ENCODE measurements at places on chromosomes 4 and X.
A peak's percentile ranks its signal among the peaks of the same experiment; 100 is the strongest.

- DNase-seq: no peak
Observed at GRCh38 chr4:1400831-1401408, 5.3 kb downstream of the NKX1-1 start.

GRCh38 chr4:149553959-149554520, 261.6 kb downstream of the IQCM start:
- DNase-seq: no peak

DNA sequence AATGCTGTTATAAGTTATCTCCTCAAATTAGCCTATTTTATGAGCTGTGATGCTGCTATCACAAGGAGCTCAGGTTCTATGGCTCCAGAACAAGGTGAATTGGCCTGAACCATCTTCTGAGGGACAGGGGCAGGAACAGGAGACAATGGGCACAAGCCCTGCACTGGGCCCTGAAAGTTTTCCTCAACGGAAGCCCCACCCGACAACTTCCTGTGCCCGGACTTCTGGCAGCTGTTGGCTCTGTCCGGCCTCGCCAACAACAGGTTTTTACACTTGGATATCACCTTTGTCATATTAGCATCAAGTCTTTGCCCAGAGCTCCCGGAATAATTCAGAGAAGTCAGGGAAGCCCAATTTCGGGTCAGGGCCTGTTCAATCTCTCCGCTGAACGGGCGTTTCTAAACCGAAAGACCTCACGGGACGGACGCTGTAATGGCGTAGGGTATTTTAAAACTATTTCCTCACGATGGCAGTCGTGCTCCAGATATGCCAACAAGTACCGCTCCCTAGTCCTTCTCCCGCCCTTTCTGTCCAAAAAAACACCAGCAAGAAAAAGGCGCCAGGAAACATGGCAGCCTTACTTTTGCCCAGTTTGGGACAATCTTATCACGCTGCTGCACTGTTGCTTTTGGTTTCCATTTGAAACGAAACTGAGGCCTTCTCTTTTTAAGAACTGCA, 201.0 kb upstream of the STK26 start:
- no peak for DNase-seq

GRCh38 chrX:101417981-101418841, 10.2 kb downstream of the HNRNPH2 start:
- peak; percentile 49 for DNase-seq

DNA sequence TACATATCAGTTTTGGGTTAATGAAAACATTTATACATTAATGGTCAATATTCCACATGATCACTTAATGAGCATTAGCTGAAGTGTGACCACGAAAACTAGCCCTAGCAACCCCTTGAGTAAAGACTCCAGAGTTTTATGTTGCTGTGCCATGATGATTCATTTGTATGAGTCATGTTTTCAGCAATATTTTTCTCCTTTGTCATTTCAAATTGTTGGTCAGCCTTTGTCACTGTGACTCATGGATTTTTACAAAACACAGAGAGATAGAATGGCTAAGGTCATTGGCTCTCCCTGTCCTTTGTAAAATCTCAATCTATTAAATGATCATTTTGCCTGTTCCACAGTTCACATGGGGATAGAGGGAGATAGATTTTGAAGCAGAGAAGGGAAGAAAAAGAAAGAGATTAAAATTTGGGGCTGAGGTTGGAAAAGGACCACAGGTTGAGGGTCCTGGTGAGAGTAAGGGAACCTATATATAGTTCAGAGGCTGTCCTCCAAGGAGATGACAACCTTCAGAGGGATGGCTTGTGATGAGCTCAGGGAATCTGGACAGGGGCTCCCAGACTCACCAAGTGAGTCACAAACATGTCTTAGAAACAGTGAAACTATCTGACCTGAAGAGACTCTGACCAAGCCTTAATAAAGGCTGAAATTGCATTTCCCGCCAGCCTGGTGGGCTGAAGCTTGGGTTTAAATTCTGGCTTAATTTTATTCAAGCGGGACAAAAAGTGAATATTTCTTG, 25.6 kb downstream of the NR0B1 start:
- no peak for DNase-seq

DNA sequence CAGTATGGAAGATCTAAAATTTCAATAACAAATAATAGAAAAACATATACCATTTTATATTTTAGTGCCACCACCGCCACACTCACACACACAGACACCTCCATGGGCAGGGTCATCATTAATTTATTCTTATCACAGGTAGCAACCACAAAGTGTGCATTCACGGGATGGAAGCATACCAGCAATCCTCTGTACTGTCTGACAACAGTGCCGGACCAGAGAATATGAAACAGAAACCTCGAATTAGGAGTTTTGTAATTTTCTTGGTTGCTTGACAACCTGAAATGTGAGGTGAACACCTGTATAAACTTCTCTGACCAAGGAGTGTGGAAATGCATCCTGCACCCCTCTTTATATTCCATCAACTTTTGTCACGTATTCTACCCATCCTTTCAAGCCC, 213.9 kb upstream of the KCNIP4 start:
- DNase-seq: no peak

DNA sequence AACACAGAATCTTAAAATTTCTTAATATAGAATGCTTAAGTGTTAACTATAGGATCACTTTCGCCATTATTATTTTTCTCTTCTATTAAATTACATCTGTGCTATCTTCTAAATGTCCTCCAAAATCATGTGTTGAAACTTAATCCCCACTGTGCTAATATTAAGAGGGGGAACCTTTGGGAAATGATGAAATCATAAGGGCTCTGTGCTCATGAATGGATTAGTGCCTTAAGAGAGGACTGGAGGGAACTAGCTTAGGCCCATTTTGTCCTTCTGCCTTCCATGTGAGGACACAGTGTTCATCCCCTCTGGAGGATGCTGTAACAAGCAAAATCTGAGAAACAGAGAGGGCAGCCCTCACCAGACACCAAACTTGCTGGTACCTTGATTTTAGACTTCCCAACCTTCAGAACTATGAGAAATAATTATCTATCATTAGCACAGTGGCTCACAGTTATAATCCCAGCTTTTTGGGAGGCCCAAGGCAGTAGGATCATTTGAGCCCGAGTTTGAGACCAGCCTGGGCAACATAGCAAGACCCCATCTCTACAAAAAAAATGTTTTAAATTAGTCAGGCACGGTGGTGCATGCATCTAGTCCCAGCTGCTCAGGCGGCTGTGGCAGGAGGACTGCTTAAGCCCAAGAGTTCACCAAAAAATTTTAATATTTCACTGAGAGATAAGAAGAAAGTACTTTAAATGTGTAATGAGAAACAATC, 26.3 kb downstream of the KLHL8 start:
- no peak for DNase-seq

- no peak for DNase-seq
Observed at GRCh38 chr4:89166971-89167475, 55.7 kb downstream of the TIGD2 start.

GRCh38 chr4:52606726-52607125, 52.4 kb downstream of the USP46 start:
- DNase-seq: no peak

DNA sequence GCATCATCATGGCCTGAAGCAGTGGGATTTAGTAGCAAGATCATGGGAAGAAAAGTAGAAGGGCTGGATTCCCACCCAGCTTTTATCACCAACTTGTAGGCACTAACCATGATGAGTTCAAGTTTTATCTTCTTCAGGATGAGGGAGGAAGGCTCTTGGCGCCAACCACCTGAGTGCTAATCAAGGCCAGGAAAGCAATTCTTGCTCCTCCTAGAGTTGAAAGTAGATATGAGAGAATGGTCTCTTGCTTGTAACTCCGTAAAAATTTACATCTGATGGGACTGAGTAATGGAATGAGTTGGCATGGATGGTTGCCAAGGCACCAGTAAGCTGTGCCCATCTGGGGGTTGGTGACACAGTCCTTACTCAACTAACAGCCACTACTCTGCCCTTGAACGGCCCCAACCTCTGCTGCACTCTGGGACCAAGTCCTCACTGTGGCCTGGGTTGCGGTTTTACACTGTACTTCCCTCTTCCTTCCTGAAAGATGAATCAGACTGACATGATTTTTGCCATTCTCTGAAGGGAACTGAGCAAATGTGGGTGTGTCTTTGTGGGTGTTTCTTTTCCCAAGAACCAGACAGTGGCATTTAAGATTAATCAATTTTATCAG, 39.4 kb upstream of the NDP start:
- DNase-seq: peak; percentile 91

GRCh38 chrX:109264878-109265277, 217.0 kb downstream of the GUCY2F start:
- no peak for DNase-seq

- no peak for DNase-seq
Observed at GRCh38 chr4:158771776-158772175, 3.0 kb downstream of the FNIP2 start.

DNA sequence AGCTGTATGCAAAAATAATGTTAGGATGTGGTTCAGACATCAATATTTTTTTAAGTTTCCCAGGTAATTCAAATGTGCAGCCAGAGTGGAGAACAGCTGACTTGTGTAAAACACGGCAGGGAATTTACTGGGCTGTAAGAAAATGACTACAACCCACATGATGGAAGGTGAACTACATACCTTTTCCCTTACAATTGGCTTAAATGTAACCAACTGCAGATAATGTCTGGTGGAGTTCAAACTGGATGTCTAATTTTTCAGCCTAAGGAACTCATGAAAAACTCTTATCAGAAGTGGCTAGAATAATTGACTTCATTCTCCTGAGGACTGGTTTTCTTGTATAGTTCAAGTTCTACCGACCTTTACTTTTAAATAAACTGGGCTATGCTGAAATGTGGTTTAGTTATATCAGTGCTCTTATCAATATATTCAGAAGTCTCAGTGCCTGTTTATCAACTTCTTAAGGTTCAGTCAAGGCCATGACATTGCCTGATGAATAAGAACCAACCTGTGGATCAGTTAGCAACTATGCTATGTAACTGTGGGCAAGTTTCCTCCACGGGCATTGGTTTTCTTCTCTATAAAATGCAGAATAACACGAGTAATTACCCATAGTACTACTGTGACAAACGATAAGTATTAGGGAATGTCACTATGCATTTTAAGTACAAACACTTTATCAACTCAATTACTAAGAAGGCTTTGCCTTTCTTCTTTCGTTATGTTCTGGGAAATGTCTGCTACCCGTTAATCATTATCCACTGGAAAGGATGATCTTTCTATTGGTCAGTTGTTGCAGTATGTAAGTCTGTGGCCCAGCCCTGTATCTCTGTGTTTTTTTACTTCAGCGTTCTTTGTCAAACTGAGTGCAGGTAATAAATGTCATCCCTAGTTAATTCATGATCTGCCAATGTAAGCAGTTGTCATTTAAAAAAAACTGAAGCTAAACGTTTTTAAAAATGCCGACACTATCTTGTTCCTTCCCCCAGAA, 181.6 kb downstream of the PCDH7 start:
- no peak for DNase-seq

DNA sequence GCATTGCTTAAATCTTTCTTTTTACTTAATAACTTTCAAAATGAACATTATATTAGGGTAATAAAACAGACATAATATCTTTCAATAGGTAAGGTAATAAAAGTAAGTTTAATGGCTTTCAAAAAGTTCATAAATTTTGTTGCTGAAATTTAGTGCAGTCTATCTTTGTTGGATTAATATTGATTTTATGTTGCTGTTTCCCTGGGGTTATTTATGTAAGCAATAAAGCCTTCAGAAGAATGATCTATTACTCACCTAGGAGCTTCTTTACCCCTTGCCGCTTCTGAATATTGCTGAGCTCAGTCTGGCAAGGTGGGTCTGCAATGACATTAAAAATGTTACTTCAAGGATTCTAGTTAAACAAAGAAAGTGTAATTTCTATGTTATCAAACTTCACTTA, 492.6 kb downstream of the SPOCK3 start:
- DNase-seq: no peak

- no peak for DNase-seq
Observed at GRCh38 chrX:37922928-37923327, 75.6 kb upstream of the DYNLT3 start.

- peak; percentile 10 for DNase-seq
Observed at GRCh38 chrX:14529290-14529989, at the start of gene GLRA2. Gene GLRA2, plus strand, starts transcription at chrX:14529536. Its CDS starts 522 bp downstream, at chrX:14530058.

DNA sequence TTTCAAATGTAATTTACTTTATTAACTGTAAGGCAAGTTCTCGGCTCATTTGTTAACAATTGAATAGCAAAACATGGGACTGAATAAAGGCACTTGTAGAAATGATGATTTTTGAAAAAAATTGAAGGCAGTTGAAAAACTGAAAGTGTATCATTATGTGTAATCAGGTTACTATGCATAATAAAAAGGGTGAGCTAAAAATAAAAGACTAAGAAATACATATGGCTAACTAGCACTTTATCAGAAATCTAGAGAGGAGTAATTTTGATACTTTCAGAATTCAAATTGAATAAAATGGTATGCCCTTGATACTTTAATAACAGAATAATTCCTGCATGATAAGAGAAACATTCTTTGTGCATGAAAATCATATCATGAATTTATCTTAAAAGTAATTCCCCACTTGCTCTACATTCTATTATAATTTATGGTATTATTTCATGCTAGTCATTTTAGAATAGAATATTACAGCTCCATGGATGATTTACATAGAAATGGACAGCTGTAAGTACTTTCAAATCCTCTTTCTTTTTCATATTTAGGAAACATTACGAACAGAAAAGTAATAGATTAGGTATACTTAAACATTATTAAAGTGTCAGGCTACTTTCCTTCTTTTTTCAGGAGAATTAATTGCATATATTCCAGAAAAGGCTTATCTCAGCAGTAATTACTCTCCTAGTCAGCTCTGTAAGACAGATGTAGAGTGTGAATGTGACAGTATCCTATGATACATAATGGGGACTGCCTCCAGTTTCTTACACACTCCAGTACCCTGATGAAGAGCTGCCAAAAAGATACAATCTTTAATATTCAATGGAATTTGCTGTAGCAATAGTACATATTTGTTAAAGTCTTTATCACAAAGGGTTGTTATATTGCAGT, 697.3 kb downstream of the CCSER1 start:
- no peak for DNase-seq

DNA sequence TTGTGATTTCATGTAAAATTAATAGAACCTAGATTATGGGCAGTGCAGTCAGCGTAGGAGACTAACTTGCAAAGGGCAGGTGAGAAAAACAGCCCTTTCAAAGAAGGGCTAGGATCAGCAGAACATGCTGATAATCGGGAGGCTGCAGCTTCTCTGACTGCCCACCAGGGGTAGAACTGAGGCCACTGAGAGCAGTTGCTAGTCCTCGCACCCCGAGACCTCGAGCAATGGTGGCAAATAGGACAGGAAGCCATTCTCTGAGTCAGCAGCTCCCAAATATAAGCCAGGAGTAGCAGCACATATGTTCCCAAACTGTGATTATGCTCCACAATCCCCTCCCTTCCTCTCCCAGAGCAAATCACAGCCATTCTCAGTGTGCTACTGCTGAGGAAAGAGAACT, 186.5 kb downstream of the MSL3 start:
- DNase-seq: no peak

- peak; percentile 2 for DNase-seq
Observed at GRCh38 chr4:13733817-13734216, 106.3 kb upstream of the BOD1L1 start.

DNA sequence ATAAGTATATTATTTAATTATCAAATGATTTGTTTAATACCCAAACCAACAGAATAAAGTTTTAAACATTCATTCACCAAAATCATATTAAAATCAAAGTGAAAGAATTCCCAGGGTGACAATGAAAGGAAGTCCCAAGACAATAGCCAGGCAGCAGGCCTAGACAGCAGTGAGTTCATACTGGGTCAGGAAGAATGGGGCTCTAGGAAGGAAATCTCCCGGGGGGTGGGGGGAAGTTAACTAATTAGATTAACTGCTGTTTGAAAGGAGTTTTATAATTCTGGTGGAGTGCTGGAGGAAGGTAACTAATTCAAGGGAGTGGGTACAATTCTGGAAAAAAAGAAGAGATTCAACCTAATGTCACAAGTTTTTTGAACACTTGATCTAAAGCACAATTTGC, 104.1 kb downstream of the ZAR1 start:
- DNase-seq: no peak

GRCh38 chrX:102840871-102841705, 96.0 kb upstream of the RAB40AL start:
- peak; percentile 9 for DNase-seq

Data from KBM-7 (cell line).